ENCODE measurements at places on chromosomes 7 and 10.
A peak's percentile ranks its signal among the peaks of the same experiment; 100 is the strongest.

- no peak for DNase-seq
Observed at GRCh38 chr7:69359003-69359700, 239.1 kb upstream of the AUTS2 start.

DNA sequence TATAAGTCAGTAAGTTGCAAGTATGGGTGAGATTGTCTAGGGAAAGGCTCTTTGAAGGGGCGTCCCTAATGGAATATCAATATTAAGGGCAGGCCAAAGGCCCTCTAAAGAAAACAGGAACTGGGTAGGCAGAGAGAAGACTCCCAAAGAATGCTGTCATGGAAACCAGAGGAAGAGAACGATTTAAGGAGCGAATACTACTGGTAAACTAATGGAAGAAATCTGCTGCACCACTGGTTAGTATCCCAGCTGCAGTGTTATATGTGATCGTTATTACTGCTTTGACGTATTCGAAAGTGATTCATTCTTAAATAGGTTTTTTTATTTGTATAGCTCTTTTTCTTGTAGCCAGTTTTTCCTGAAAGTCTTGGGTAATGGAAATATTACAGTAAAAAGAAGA, 1.3 kb downstream of the CASP2 start:
- DNase-seq: no peak

DNA sequence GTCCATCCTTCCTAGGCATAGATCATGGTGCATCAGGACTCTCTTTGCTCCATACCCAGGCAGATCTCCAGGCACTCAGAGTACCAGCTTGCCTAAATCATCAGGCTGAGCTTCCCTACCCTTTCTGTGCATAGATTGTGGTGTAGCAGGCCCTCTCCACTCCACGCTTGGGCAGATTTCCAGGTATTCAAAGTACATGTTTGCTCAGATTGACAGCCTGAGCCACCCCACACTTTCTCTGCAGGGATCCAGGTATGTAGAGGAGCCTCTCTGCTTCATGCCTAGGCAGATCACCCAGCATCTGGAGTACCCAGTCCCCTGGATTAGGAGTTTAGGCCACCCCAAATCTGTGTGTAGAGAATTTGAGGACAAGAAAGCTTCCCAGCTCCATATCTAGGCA, 957.4 kb upstream of the LRRTM3 start:
- DNase-seq: no peak

DNA sequence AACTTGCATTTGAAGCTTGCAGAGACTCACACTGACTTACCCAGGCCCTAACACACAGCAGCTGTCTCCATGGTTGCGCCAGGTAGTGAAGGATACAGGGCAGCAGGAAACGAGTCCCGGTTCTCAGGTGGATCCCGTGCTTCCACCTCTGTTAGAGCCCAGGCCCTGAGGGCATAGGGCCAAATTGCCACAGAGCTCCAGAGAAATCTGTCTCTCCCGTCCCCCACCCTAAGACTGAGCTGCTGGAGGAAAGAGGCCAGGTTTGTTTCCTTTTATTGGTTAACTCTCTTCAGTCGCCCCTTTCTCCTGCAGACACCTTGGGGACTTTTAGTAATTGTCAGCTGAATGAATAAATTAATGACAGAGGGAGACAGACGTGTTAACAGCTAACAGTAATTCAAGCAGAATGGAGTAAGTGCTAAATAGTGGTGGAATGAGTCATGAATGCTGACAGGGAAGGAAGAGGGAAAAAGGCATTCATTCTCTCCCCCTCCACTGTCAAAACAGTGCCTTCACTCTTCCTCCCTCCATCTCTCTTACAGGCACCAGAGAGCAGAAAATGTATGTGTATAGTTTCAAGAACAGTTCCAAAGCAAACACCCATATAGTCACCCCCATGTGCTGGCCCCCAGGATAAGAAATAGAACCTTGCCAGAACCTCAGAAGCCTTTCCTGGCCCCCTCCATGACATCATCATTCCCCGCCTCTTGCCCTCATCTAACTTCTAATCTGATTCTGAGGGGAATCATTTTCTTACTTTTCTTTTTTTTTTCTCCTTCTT, 16.8 kb upstream of the DLG5 start:
- no peak for DNase-seq

GRCh38 chr7:22879709-22880306, 57.2 kb upstream of the TOMM7 start:
- no peak for DNase-seq

DNA sequence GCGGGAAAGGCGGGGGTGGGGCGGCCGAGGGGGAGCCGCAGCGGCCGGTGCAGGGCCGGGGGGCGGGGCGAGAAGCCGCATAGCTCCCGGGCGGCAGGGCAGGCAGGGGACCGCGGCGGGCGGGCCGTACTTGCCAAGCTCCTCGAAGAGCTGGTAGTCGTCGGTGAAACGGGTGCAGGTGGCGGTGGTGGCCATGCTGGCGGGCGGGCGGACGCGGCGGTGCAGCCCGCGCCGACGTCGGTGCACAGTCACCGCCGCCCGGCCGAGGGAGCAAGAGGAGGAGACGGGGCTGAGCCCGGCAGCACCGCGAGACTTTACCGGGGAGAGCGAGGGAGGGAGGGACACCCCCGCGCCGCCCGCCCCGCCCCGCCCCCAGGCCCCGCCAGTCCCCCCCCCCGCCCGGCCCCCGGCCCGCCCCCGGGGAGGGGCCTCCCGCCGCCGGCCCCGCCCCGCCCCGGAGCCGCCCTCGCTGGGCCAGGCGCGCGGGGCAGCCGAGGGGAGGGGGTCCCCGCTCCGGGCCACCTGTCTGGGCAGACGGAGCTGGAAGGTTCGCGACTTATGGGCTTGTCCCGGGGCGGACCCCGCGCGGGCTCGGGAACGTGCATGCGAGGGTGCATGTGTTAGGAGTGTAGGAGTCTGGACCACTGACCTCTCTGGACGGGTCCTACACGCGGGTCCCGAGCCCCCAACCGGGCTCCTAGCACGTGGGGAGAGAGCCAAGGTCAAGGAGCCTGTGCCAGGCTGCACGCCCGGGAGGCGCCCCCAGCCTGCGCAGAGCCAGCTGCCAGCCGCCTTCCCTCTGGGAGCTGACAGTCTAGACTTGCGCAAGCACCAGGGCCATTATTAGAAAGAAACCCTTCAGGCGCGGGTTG, at the start of gene CAMK2G:
CAMK2G (minus strand) TSS at position 289 of the 872 bp plus-strand sequence; CDS start at position 195, 94 bp downstream.
- DNase-seq: peak; percentile 80

DNA sequence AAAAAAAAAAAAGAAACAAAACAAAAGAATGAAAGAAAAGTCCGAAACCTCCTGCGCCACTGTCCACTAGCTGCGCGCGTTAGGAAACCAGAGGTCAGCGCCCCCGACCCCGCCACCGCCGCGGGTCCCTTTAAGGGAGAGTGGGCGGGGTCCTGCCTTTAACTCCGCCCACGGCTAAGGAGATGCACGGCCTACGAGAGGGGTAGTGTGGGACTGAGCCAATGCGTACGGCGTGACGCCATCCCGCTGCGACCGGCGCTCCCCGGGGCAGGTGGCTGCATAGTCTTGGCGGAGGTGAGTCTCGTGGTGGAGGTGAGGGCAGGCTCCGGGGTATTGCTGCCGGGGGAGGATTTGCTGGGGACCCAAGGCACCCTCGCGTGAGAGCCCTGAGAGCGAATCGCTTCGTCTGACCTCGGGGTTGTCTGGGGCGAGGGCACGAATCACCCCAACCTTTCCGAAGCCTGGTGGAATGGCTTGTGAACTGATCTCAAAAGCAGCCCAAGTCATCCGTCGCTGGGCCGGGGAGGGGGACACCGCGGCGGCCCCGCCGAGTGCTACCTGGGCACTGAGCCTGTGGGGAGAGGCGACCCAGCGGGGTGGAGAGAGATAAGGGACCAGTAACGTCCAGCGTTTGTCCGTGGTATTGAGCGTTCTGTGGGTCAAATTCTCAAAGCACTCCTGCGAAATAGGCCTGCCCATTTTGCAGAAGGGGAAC, at the start of gene MRPS17:
MRPS17 (plus strand) TSS at position 241 of the 715 bp plus-strand sequence. CDS start 1,319 bp downstream, outside the sequence.
- DNase-seq: peak; percentile 97

- DNase-seq: no peak
Observed at GRCh38 chr7:20777377-20778062, 9.2 kb downstream of the SP8 start.

DNA sequence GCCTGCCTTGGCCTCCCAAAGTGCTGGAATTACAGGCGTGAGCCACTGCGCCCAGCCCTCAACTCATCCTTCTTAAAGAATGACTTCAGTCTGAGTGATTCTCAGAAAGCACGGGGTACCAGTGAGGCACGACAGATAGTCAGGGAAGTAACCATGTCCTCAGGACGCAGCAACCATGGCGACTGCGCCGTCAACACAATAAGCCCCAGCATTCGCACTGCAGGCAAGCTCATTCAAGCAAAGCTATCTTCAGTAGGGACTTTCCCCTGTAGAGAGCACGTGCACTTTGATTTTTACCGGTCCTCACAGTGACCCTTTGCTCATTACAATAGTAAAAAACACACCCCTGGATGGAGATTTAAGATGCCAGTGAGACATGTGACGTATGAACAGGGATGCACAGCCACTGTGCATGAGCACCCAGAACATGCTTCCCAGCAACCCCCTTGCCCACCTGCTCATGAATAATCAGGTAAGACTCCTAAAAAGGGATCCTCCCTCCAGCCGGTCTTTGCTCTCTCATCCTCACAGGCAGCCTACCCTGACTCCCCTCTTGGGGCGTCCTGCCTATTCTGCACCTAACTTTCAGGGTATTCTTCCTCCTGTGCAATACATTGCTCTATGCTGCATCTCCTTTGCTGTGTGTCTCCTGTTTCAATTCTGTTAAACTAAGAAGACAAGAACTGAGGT, 9.1 kb downstream of the WDR86 start:
- peak; percentile 30 for DNase-seq
